ENCODE measurements at places on chromosomes 5 and 9. TPM values are rescaled to one million over a fixed set of nuclear protein-coding genes. Genes with fewer than 3 reads are reported as not detected.

DNA sequence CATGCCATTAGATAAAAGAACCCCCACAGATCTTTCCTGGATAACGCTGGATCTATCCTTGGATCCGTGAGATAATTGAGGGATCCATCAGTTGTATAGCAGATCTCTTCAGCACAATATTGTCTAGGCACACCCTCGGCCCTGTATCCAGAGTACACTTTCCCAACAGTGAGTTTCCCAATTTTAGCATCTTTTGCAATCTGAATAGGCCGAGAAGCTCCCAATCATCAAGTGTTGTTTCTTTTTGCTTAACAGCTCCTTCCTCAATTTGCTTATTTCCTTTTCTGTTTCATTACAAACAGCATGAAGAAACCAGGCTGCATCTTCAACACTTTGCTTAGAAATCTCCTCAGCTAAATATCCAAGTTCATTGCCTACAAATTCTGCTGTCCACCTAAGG, 4.4 kb upstream of the SPTLC1 start:
- DNase-seq = no peak

DNA sequence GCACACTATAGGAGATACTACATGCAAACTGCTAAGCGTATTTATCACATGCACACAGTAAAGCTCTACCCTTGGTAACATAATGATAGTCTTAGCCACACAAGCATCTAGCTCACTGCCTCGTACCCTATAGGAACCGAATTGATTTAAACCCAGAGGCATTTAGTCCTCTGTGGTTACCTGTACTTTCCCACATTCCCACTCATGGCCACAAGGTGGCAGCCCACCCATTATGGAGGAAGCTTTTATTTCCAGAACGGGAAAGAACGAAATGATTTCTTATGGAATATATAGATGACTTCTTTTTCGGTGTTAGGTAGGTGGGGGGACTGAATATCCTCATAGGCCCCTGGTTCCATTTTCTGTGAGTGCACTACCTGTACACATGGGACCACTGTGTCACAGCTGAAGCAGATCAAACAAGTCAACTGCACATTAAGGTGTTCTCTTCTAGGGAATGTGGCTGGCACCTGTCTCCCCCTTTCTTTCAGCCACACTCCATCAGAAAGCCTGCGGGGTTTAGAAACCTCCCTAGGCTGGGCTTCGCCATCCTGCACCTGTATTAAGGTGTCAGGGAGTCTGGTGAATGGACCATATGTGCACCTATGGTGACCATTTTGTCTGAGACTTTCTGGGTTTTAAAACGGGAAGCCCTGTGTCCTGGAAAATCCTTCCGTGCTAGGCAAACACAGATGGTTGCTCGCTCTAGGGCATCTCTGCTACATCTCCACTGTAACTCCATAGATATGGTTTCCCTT, 313.2 kb downstream of the SLIT3 start:
- DNase-seq = peak; percentile 74

- DNase-seq = no peak
Observed at GRCh38 chr9:84701801-84702200, 32.3 kb downstream of the NTRK2 start.

DNA sequence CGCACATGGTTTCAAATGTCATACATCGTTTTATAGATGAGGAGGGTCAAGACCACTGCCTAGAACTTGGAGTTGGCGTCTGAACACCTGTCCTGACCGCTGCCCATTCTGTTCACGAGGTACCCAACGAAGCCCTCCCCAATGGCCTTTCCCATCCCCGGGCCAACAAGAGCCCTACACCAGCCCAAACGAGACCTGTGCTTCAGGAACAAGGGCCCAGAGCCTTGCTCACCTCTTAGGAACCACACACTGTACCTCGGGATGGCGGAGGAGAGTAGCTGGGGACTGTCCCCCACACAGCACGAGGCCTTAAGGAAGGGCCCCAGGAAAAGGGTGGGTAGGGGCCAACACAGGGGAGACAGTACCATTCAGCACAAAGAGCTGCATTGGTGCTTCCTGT, 3.0 kb downstream of the SURF6 start:
- no peak for DNase-seq

Gene FYB1
- polyA plus RNA-seq = 3.7 TPM

Gene C5orf63
- 9.8 TPM for polyA plus RNA-seq

Measured in renal pelvis (tissue), 12 donors.